ENCODE measurements at places on chromosomes 1 and 21.

GRCh38 chr1:36463463-36463802 is 751 bp downstream of the MRPS15 start:
- no peak for DNase-seq

DNA sequence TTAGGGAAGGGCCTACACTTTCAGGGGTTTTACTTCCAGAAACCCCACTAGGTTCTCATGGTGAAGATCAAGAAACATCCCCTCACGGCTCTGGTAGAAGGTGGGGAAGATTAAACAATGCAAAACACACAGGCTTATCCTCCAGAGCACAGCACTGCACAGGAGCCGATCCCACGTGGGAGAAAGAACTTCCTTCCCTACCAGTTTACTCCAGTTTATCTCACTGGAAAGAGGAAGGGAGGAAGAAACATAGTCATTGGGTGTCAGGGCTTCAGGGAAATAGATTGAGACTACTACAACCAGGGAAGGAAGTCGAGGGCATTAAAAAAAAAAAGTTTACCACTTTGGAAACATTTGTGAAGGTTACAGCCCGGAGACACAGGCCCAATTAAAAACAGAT is 164.4 kb downstream of the NTPCR start:
- no peak for DNase-seq

DNA sequence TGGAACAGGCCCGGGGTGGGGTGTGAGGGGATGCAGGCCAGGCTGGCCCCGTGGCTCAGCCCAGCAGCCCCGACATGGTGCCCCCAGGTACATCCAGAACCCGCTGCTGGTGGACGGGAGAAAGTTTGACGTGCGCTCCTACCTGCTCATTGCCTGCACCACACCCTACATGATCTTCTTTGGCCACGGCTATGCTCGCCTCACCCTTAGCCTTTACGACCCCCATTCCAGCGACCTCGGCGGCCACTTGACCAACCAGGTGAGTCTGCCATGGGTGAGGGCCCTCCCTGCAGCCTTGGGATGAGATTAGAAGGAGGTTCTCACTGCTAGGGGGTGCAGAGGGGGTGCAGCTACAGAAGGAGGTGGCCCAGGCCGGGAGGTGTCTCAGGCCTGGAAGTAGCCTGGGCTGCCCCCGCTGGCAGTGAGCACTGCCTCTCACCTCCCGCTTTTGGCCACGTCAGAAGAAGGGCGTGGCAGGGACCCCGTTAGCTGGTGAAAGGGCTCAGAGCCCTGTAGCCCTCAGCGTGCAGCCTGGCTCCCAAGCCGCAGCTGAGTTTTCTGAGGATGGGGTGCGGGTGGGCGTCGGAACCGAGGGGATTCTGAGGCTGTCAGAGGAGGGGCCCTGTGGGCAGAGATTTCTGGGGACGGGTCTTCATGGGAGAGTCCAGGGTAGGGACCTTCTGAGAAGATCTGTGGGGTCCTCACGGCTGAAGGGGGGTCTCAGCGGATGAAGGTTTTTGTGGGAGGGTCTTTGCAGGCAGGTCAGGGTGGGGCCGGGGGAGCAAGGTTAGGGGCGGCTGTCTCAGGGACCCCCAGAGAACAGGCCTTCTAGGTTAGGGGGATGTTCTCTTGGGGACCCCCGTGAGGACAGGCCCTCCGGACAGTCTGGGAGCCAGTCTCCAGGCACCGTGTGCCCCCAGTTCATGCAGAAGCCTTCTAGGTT is 10.4 kb downstream of the TTLL10 start:
- DNase-seq: no peak

GRCh38 chr1:192067360-192067759 is 90.9 kb upstream of the RGS18 start:
- no peak for DNase-seq

DNA sequence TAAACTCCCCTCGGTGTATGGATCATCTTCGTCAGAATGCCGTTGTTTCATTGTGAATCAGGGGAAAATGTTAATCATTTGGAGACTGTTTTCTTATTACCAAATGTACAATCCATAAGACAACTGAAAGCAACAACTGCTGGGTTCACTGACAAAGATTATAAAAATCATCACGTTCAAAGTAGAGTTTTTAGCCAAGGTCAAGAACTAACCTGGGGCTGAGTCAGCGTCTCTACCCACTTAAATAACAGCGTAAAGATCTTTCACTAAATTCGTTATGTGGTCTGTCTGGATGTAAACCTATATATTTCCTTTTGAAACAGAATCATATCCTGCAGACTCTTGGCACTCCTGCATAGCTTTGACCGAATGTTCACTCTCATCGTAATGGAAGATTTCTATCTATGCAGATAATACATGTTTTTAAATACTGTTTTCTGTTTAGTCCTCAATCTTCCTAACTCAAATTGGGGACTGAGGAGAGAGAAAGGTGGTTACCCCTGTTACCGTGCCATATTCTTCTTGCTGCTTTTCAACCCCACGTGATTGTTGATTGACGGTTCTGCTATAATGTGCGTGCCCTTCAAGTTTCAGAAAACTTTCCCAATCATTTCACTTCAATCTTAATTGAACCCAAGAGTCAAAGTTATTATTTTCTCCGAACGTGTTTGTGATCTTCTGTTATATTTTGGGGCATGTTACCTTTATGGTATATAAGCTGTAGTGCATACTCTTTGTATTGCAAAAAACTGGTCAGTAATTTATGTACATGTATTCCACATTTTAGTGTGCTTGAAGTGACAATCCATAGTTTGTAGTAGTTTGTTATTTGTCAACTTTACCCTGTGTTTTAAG is 15.6 kb upstream of the NCMAP start:
- DNase-seq: no peak

- no peak for DNase-seq
Measured at GRCh38 chr1:41731516-41732030, 187.1 kb downstream of the HIVEP3 start.

DNA sequence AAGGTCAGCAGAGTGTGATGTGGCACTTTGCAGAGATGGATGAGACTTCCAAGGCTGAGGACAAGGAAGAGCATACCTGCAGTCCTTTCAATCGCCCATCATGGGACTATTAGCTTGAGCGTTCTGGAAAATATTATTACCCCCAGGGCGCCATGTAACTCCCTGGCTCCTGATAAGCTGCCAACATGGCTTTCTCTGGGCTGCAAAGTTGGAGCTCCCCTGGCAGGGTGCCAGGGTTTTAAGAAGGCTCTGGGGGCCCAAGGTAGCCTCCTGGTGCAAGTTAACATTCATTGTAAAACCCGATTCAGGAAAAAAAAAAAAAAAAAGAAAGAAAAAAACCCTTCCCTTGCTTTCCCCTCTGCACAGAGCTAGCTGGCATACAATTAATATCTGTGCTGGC is 196.7 kb downstream of the PBX1 start:
- no peak for DNase-seq

DNA sequence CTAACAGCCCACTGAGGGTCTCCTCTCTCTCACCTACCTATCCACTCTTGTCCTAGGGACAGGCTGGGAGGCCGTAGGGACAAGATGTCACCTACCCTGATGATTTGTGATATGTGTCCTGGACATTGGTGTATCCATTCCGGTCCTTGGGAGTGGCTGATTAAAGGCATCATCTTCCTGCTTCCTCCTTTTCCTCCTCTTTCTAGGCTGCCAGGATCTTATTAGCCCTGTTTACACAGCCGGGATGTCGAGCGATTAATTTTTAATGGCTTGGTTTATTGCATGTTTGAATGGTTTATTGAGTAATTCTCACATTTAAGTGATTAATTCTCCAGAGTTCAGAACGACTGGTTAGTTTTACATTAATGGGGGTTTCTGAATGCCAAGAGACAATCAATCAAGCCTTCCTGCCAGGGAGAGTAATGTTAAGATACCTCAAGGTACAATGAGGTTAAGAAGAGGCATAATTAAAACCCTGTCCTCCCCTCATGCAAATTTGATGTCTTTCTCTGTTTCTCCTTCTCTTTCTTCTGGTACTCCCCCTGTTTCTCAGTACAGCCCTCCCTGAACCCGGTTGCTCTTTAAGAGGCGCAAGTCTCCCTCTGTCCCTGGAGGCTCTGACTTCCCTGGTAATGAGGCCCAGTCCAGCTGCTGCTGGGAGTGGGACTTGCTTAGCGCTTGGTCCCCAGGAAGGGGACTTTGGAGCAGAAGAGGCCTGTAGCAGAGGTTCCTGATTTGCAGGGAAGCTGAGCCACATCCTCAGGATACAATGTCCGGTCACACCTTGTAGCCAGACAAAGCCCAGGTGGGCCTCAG is 50.9 kb downstream of the ACTL8 start:
- DNase-seq: no peak

GRCh38 chr1:165841582-165842017 is 14.2 kb downstream of the UCK2 start:
- DNase-seq: no peak

DNA sequence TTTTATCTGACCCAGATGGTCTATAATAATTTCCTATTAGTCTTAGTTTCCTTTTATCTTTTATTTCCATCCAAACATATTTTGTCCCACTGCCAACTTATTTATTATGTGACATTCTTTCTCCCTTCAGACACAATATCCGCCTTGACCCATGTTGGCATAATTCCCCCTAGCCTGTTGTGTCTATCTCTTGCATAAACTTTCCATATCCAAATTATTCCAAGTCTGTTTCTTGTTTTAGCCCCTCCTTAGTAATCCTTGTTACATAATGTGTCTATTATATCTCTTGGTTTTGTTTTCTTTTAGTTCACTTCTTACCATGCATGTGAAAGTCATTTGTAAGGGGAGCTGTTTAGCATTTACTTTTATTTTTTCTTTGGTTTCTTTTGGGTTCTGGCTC is 81.6 kb upstream of the CACHD1 start:
- DNase-seq: no peak

- DNase-seq: no peak
Measured at GRCh38 chr1:159247266-159247665, 42.6 kb downstream of the ACKR1 start.

DNA sequence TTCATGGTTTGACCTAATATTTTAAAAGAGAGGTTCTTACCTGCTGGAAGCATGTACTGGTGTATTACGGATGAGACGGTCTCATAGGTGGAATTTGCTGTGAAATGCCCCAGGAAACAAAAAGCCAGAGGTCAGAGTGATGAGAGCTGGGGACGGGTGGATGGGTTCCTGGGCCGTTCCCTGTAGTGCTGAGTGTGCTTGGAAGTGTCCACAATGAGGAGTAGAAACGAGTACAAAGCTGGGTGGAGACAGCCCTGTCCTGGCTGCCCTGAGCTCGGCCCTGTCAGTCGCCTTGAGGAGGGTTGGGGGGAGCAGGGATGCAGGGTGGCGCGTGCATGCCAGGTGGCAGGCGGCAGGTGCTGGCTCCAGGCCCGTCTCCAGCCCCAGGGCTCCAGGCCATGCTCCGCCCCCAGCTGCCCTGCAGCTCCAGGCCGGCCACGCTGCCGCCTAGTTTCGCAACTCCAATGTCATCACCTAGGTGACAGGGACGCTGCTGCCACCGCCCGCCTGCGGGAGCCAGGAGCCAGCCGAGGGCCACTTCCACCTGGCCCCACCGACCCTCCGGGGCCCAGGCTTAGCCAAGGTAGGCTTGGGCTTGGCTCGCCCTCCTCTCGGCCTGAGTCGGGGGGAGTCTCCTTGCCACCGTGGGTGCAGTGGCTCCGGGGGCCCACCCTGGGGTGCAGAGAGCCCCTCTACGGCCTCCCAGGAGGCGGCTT is 16.4 kb downstream of the TP73 start:
- no peak for DNase-seq

- no peak for DNase-seq
Measured at GRCh38 chr1:163178628-163179027, 24.1 kb downstream of the RGS5 start.

- DNase-seq: no peak
Measured at GRCh38 chr1:71498542-71498941, 417.7 kb upstream of the ZRANB2 start.

GRCh38 chr1:33588726-33589125 is 116.3 kb downstream of the ZSCAN20 start:
- no peak for DNase-seq

GRCh38 chr1:187300081-187300480 is 471.3 kb downstream of the PLA2G4A start:
- DNase-seq: no peak

DNA sequence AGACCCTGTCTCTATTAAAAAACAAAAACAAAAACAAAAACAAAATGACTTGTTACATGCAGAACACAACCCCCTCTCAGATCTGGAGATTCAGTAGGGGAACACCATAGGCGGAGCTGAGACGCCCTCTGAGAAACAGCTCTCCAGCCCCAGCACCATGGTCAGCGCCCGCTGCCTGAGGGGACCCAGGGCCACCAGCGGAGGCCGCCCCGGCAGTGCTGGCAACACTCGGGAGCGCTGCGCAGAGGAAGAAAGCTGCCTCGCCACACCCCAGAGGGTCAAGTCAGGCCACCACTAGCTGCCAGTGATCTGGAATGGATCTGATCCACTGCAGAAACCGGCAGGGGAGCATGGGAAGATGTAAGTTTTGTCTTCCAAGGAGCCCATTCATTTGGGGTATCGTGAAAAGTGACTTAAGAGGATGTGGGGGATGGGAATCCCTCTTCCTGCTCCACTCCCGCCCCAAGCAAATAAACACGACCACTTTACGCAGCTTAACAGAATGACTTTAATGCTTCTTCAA is 3.1 kb downstream of the ACTA1 start:
- DNase-seq: no peak

DNA sequence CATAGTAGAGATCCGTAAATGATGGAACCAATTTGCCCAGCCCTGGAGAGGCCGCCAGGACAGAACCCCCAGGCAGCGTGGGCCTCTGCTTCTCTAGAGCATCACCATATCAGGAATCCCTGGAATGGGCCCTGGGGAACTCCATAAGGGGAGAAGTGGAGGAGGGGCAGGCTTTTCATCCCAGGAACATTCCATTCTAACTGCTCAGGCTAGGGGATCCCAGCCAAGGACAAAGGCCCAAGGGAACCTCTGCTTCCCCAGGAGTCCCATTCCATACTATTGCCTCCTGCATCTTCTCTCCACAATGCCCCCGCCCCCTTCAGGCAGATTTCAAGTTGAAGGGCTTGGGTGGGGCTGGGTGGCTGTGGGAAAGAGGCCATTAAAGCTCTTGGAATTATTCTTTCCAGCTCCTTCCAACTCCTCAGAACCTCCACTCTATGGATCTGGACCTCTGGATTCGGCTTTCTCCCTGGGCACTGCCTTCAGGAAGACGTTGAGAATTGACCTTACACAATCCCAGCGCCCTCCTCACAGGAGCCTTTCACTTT is 6.0 kb downstream of the TRNP1 start:
- no peak for DNase-seq

DNA sequence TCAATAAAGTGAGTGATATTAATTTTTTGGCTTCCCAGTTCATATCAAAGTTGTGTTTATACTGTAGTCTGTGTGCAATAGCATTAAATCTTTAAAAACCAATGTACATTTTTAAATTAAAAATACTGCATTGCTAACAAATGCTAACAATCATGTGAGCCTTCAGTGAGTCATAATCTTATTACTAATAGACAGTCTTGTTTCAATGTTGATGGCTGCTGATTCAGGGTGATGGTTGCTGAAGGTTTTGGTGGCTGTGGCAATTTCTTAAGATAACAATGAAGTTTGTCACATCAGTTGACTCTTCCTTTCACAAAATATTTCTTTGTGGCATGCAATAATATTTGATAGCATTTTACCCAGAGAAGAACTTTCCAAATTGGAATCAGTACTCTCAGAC is 109.0 kb downstream of the ZMYM4 start:
- DNase-seq: no peak

GRCh38 chr21:26389971-26390641 is 183.0 kb downstream of the CYYR1 start:
- DNase-seq: no peak

All from stimulated activated CD8-positive, alpha-beta memory T cell treated with anti-CD3 and anti-CD28 coated beads, Interleukin-15, amount 100 ng/mL, for 1 hour (primary cell).